ENCODE measurements at places on chromosomes 5 and 9.

DNA sequence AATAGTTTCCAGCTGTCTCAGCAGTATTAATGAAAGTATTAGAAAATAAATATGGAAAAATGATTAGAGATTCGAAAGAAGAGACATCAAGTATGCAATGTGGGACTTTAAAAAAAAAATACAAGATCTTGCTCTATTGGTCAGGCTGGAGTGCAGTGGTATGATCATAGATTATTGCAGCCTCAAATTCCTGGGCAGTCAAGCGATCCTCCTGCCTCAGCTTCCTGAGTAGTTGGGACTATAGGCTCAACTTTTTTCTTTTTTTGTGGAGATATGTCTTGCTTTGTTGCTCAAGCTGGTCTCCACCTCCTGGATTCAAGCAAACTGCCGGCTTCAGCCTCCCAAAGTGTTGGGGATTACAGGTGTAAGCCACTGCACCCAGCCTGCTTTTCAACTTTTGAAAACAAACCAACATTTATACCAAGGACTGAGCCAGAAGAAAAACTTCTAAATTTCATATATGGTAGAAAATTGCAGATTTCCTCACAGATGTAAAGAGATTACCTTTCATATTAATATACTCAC lies 323.1 kb downstream of the ADGRV1 start:
- DNase-seq = no peak

DNA sequence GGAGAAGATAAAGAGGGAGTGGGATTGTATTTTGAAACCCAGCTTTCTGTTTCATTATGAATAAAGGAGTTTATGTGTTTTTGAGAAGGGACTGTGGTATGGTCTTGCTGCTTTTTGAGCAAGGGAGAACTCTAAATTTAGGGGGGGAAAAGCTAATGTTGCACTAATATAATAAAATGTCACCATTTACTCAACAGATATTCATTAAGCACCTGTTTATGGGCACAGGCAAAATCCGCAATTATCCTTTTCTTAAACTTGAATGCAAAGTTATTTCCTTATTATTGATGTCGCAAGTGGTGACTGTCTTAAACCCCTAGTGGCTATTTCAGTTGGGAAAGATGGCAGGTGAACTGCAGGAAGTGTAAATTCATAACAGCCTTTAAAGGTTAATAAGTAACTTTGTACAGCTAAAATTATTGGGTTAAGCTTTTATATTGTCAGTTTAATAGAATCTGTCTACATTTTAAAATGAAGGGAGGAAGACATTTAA lies 1.5 kb downstream of the CDC42SE2 start:
- DNase-seq = no peak

- no peak for DNase-seq
Measured at GRCh38 chr9:92058723-92059444, 56.3 kb downstream of the SPTLC1 start.

DNA sequence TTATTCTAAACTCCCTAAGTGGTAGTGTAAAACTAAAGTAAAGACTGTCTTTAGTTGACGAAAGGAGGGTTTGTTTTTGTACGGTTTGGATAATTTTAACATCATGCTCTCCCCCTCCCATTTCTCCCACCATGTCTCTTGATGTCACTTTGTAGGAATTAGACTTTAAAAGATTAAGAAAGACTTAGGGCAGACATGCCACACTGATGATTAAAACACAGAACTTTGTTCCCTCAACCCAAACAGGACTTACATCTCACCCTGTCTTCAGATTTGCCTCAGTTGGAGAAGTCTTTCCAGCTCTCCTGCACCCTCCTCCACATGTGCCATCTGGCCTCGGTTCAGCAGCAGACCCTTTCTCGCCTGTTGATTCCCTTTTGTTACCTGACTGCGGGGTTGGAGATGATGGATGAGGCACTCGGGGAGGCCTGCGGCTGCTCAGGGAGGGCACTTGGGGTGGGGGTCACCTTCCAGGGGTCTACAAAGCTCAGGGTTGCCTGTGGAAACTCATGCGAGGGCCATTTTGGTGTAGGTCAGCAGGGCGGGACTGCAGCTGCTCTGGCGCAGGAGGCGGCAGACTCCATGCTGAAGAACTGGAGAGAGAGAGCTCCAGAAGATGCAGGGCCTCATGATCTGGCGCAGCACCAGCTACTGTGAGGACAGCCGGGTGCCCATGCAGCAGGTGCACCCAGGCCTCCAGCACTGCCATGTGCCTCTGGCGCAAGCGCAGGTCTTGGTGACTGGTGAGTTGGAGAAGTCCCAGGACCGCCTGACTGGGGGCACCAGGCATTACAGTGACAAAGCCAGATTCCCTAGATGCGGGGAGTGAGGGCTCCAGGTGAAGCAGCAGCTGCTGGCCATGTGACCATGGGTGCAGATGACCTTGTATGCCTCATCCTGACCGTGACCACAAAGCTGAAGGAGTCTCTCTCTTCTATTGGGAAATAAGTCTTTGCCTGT lies 24.5 kb upstream of the EXOC3 start:
- DNase-seq = no peak

- no peak for DNase-seq
Measured at GRCh38 chr5:142441616-142442015, 116.8 kb upstream of the SPRY4 start.

DNA sequence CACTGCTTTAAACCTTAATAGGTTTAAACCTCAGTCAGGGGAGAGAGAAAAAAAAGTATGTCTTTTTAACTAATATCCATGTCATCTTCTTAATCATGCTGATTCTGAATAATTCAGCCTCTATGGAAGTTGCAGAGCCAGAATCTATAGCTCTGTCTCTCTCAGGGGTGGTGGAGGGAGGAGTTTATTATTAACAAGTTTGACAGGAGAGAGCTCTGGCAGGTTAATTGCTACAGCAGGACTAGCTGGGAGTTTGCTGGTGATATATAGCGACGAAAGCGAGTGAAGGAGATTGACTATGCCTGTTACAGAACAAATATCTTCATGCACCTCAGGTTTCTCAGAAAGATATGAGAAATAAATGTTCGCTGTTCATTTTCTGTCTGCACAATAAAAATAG lies 586.4 kb downstream of the TLE4 start:
- no peak for DNase-seq

GRCh38 chr5:169753795-169754194 lies 116.7 kb downstream of the DOCK2 start:
- no peak for DNase-seq

Measured in activated CD4-positive, alpha-beta T cell treated with anti-CD3 and anti-CD28 coated beads for 4 hours (primary cell).